ENCODE measurements at places on chromosomes 2 and 18. TPM values are rescaled to one million over a fixed set of nuclear protein-coding genes. Genes with fewer than 3 reads are reported as not detected.

Gene GPR155
- polyA plus RNA-seq = 7.4 TPM

Gene ALPG
- not detected for polyA plus RNA-seq

Gene ACOXL
- polyA plus RNA-seq = 0.69 TPM

Gene FOXI3
- polyA plus RNA-seq = 3.7 TPM

Gene SCYGR4
- polyA plus RNA-seq = not detected

Data from muscle of arm (tissue), 14 donors.